ENCODE measurements at places on chromosomes 3 and 15.

- no peak for DNase-seq
Measured at GRCh38 chr3:41159588-41160189, 39.6 kb upstream of the CTNNB1 start.

DNA sequence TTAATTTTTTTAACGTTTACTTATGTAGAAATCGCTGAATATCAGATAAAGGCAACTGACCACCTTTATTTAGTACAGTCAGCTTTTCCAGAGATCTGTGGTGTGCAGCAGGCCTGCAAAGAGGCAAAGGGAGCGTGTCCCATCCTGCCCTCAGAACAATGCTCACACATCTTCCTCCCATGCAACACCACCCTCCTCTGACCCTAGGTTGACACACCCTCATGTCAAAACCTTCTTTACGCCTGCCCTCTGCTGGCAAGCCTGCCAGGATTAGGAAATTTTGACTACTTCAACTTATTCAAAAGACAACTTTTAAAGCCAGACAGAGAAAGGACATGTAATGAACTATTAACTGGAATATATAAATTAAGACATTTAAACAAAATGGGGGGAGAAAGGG is 513.7 kb downstream of the FOXP1 start:
- DNase-seq = peak; percentile 66

DNA sequence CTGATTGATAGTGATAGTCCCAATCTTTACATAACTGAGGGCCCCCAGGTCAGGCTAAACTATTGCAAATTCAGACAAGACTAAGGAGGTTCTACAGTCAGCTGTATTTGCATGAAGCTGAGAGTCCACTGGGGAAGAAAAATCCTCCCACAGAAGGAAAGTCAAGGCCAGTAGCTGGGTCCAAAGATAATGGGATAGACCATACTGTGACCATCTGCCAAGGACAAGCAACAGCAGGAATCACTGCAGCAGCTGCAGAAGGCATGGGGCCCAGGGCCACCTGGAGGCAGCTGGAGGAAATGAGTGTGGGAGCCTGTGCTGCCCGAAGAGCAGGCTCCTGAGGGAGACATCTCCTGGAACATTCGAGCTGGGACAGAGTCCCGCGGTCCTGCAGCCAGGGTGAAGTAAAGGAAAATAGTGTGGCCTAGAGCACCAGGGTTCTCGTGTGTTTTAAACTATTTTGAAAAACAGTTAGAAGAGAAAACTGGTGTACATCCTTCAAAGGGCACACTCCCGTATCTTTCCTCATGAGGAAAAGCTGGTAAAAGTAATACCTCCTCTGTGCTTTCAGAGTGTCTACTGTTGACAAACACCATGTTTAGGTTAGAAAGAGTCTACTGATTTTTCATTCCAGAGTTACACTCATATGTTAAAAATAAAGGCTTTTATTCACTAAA is 13.2 kb upstream of the TMEM212 start:
- DNase-seq = no peak

DNA sequence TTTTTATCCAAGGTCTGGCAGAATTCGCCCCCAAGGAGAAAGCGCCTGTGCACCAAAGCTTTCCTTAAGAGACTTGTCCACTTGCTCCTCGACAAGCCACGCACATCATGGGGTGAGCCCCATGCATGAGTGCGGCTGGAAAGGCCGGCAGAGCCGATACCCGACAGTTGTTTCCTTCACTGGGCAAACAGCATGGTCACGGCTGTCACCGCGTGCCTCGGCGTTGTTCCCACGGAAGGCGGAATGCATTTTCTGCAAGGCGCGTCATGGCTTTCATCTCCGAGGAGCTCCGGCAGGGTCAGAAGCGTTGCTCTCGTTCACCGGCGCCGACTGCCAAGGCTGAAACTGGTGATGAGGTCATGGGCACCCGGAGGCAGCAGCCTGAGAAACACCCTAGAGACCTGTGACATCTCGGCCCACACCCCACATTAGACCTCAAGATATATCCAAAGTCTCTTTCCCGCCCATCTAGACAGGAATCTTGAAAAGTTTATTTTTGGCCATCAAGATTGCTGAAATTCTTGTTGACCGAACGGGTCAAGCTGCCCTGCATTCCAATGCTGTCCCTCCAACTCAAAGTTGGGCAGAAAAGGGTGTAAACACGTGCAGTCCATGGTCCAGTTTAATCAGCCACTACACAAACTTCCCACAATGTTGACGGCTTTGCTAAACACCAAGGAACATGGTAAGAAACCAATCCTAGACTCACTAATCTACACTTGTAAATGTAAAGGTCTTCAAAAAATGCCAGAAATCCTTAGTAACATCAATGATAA is 604 bp upstream of the TJP1 start:
- DNase-seq = no peak

DNA sequence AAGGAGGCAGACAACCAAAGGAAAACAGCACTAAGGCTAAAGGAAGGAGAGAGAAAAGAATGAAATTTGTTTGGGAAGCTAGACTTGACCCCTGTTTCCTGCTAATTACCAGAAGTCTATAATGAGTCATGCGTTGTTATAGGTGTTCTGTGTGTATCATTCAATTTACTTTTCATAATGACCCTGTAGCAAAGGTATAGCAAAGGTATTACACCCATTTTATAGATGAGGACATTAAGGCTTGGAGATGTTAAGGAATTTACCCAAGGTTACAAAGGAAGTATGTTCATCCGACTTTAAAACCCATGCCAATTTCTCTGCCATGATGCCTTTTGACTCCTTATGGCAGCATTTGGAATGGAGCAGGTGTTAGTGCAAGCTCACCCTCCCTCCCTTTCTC is 54.9 kb downstream of the RAP2B start:
- no peak for DNase-seq

- DNase-seq = no peak
Measured at GRCh38 chr3:185549122-185549521, 3.3 kb downstream of the LIPH start.

- no peak for DNase-seq
Measured at GRCh38 chr3:127822682-127823425, 539 bp upstream of the MGLL start.

GRCh38 chr15:62783303-62783957 is 259.1 kb upstream of the TPM1 start:
- no peak for DNase-seq

DNA sequence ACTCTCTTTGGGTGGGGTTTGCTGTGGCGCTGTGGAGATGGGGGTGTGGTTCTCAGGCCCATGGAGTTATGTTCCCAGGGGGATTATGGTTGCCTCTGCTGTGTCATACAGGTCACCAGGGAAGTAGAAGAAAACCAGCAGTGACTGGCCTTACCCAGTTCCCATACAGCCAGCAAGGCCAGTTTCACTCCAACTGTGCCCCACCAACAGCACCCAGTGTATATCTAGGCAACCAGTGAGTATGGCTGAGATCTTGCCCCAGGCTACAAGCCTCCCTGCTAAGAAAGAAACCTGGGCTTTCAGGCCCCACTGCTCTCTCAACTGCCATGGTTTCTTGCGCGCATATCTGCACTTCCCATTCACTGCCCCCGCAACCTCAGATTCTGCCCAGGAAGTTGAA is 31.4 kb upstream of the RARB start:
- no peak for DNase-seq

DNA sequence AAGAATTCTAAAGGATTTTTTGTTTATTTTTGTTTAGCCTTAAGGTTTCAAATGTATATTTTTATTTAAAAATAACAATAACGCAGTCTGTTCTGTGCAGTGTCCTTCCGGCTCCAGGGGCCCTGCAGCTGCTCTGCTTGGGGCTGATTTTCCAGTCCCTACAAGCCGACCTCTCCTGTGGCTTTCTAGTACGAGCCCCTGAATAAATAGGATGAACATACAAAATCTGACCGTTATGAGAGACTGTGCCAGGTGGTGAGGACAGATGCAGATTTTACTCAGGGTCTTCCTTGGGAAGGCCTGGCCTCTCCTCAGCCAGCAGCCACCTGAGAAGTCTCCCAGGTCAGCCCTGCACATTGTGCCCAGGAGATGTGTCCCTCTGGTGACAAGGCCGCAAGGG is 59.2 kb upstream of the ADAMTS17 start:
- DNase-seq = no peak

- no peak for DNase-seq
Measured at GRCh38 chr15:101652786-101653430, 727 bp upstream of the TM2D3 start.

GRCh38 chr3:13158871-13159270 is 85.6 kb upstream of the IQSEC1 start:
- DNase-seq = no peak

DNA sequence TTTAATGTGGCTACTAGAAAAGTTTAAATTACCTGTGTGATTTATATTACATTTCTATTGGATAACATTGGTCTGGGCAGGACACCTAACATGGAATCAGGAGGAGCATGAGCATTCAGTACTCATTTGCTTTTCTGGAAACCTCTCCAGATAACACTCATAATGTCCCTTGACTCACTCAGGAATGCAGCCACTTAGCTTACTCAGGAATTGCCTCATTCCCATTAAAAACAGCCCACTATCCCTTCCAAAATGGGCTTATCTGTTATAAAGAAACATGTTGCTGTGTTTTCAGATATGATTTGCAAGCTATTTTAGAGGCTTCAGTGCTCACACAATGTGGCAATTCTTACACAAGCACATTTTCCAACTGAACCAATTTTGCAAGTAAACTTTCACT is 17.1 kb downstream of the GBE1 start:
- DNase-seq = no peak

DNA sequence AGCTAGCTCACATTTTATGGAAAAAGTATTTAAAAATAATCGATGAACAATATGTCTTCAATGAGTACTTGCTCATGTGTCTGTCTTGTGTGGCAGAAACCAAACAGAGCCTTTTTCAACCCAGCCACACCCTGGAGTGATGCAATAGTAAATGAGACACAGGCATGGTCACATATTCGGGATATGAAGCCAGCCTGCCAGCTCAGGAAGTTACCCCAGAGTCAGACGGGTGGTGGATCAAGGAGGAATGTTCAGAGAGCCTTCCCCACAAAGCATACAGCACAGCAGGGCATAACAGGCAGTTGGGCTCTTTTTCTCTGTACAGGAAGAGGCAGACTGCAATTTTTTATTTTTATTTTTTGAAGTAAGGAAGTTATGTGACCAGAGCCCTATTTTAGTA is 27.3 kb downstream of the LARP6 start:
- no peak for DNase-seq

GRCh38 chr3:177250151-177250550 is 52.9 kb upstream of the TBL1XR1 start:
- no peak for DNase-seq

DNA sequence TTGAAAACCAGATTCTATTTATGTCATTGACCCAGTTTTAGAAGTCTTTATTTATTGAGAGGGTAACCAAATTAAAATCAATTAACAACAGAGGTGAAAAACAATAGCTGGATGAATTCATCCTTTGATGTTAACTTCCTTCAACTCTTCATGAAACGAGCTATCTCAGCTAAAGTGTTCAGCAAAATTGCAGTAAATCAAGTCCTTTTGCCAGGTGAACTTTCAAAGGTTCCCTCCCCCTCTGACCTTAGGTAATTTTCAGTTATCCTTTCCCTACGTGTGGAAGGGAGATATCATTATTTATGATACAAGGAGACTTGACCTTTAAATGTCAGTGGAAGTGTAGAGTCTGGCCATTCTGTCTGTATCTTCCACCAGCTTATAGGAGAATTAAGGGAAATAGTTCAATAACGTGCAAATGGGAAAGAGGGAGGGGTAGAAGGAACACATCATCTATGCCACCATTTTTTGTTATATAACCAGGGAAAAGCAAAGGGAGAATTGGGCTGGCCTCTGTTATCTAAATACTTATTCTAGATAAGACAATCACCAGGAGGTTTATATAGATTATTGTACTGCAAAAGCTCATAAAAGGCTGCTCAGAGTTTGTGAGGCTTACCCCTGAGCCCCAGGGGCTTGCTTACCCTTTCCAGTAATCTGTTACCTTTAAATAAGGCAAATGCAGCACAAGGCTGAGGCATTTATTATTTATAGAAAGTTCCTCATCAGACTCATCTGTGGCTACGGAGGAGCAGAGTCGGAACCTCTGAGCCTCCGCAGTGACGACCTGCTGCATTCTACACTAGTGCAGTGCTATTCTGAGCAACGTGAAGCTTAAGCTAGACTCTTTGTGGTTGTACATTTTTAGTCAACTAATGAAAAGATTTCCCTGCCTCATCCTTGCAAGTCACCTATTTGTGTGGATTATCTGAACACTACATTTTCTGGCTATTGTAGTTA is 97.7 kb upstream of the ZBED2 start:
- DNase-seq = no peak

Measured in stimulated activated CD8-positive, alpha-beta memory T cell treated with anti-CD3 and anti-CD28 coated beads, Interleukin-15, amount 100 ng/mL, for 4 hours (primary cell).